GOT3 (cell line): ENCODE measurements at places on chromosomes 16 and 17.

DNA sequence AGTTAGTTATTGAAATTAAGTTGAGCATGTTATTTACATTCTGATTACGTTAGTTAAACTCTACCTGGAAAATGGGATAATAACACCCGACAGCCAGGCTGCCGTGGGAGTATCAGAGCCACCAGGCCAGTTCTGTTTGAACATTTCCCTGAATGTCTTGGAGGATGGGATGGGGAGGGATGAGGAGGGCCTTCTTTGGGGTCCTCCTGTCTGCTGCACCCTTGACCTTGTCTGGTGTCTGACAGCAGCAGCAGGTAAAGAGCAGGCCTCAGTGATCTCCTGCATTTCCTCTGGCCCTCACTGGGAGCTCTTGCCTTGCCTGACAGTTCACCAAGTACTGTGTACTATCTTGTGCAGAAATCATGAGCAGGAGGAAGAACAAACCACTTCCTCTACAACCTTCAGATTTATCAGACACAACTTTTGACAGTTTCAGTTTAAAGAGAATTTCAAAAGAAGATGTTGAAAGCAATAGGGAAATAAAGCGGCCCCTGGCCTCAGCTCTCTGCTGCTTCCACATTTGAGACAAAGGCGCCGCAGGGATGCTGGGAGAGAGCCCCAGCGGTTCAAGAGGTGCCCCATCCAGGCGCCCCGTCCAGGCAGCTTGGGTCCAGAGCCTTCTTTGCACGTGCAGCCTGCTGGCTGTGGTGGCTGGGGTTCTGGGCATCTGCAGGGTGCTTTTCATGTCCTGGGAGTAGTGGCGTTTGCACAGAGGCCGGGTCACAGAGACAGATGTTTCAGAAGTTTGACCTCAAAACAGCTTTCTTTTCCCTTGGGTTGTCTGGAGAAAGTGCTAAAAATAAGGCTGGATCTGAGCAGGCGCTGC is 25.3 kb downstream of the CMIP start:
- no peak for DNase-seq

DNA sequence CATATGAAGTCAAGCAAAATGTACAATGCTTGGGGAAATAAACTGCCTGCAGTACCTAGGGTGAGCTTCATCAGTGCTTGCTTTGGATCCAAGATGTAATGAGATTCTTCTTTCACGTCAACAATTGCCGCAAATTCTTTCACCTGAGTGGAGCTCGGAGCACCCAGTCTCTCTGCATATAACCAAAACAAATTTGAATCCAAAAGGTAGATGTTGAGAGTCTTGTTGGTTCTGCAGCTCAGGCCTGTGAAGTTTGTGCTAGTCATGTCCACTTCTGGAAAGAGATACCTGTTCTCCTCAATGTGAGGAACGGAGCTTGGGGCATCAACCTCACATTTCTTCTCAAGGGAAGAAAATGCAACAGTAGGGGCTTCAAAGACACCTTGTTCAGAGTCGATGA is 23.0 kb downstream of the SNN start:
- DNase-seq: no peak

DNA sequence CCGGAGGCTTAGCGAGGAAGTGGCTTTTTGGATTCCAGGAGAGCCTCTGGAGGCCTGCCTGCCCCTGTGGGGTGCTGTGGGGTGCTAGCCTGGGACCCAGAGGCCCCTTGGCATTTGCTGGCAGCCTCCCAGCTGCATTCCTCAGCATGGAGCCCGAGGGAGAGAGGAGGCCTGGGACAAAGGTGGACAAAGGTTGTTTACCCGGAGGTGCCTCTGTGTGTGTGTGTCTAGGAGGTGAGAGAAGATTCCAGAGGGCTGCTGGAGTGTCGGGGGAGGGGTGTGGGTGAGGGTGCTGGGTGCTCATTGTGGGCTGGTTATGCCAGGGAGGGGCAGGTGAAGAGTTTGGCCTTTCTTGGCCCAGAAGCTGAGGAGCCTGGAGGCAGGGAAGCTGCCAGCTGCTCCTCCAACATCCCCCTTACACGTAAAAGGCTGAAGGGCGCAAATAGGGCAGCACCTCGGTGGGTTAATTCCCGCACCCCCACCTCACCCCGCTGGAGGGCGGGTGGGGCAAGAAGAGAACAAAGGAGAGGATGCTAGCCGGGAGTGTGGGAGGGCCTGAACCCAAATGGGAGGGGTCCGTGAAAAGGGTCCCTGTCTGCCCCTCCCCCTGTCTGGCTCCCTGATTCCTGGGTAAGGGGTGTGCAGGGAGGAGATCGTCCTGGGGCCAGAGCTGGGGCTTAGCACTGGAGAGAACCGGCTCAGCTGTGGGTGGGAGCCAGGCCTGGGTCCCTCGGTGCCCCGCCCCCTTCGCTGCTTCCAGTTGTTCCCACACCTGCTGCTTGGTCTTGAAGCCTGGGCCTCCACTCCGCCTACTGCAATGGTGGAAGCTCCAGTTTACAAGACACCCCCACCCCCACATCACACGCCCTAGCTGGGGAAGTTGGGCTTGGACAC is 9.9 kb downstream of the HEXIM2 start:
- DNase-seq: no peak

DNA sequence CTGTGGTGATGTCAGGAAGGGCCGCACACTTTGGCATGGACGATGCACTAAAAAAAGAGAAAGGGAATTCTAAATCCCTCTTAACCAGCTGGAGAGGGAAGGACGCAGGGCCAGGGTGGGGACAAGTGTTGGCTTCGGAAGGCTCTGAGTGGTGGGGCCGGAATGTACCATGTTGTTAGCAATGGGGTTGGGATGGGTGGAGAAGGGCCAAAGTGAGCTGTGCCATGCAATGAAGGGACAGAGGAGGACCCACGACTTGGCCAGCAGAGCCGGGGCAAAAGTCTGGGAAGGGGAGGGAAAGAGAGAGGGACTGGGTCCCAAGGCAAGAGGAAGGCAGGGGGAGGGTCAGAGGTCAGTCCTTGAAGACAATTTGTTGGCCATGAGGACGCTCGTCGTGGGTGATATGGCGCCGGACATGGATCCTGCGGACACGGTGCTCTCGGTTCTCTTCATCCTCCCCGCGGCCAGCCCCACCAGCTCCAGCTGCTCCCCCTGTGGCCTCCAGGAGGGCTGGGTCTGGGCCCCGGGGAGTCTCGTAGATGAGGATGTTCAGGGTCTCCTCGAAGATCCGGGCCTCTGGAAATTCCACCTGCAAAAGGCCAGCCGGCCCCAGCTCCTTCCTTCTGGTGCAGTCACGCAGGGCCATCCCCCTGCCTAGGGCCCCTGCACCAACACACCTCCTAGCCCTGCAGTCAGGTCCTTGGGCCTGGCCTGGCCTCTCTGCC is 6.4 kb downstream of the ASPHD1 start:
- no peak for DNase-seq

DNA sequence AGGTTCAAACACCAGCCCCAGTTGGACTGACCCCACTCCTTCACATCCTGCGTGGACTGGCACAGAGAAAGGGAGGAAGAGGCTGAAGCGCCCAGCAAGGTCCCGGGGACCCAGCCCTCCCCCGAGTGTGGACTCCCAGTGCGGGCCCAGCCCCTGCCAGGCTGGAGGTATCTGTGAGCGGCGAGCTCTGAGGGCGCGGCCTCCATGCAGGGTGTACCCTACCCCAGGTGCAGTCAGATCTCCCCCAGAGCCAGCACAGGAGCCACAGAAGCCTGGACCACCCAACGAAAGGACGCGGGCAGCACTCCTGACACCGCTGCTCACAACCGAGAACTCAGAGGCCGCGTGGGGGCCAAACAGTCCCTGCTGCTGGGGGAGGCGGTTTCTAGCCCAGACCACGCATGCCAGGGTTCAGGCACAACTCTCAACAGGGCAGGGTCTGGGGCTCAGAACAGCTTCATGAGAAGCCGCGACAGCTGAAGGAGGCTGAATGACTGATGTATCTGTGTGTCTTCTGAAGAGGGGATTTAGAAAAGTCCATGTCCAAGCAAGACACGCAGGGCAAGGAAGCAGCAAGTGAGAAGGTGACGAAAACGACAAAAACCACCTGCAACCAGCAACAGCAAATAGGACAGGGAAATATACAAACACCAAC is 8.5 kb downstream of the SLC38A10 start:
- no peak for DNase-seq

GRCh38 chr17:17141860-17142552 is 64.1 kb downstream of the PLD6 start:
- no peak for DNase-seq

DNA sequence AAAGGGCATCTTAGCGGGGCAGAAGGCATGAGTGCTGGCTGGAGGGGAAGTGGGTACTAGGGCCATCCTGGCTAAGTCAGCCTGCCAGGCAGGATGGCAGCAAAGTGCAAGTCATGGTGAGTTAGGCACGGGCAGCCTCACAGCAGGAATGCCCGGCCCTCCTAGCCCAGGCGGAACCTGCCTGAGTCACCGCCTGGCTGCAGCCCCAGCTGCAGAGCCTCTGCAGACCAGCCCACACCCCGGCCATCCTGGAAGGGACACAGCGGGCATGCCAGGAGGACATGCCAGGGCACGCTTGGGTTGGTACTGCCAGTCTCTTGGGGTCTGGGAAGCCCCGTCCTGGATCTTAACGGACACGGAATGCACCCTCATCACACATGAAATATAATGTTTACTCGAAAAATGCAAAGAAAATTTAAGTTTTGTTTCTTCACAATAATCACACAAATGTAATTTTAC is 5.0 kb upstream of the ALDH3A1 start:
- peak; percentile 77 for DNase-seq

DNA sequence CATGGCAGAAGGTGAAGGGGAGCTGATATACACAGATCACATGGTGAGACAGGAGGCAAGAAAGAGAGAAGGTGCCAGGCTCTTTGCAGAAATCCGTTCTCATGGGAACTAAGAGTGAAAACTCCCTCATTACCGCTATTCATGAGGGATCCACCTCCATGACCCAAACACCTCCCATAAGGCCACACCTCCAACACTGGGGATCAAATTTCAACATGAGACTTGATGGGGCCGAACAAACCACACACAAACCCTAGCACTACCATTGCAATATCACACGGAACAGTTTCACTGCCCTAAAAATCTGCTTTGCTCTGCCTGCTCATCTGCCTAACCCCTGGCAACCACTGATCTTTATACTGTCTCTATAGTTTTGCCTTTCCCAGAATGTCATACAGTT is 34.8 kb downstream of the C17orf67 start:
- DNase-seq: no peak
